M059J (cell line): ENCODE measurements at places on chromosomes 3 and 15.
A peak's percentile ranks its signal among the peaks of the same experiment; 100 is the strongest.

GRCh38 chr15:90062023-90062442 is 40.2 kb downstream of the IDH2 start:
- DNase-seq: no peak

DNA sequence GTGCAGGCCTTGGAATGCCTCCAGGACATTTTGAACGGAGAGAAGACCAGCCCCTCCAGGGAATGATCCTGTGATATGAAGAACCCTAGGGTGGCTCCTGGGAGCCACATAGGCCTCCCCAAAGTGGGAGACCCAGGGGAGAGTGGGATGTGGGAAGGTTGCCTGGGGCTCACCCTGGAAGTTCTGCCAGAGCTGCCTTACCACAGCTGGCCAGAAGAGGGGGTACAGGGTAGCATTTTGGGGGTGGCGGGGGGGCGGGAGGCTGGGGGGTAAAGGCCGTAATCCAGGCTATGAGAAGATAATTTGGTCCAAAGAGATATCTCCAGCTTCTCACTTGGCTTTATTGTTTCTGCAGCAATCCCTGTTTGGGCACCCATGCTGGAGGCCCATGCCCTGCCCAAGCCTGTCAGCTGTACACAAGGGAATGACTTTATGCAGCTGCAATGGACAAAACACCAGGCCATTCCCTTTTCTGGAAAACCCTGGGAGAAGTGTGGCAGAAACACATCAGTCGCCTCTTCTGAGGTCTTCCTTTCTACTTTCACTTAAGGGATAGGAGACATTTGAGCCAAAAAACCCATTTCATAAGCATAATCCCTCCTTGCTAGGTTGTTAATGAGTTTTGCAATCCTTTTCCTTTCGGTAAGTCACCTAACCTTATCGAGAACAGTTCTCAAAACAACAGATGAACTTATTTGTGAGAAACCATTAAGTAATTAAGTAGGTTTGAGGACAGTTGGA is 11.0 kb upstream of the MUSTN1 start:
- DNase-seq: no peak

- DNase-seq: peak; percentile 70
These were observed 18.1 kb downstream of the FBN1 start for GRCh38 chr15:48627260-48627940.

GRCh38 chr3:16599694-16600093 is 5.5 kb downstream of the DAZL start:
- no peak for DNase-seq

- no peak for DNase-seq
These were observed 75.6 kb downstream of the ADAMTS17 start for GRCh38 chr15:100266166-100266565.

GRCh38 chr15:38516626-38517025 is 48.0 kb downstream of the RASGRP1 start:
- DNase-seq: no peak

DNA sequence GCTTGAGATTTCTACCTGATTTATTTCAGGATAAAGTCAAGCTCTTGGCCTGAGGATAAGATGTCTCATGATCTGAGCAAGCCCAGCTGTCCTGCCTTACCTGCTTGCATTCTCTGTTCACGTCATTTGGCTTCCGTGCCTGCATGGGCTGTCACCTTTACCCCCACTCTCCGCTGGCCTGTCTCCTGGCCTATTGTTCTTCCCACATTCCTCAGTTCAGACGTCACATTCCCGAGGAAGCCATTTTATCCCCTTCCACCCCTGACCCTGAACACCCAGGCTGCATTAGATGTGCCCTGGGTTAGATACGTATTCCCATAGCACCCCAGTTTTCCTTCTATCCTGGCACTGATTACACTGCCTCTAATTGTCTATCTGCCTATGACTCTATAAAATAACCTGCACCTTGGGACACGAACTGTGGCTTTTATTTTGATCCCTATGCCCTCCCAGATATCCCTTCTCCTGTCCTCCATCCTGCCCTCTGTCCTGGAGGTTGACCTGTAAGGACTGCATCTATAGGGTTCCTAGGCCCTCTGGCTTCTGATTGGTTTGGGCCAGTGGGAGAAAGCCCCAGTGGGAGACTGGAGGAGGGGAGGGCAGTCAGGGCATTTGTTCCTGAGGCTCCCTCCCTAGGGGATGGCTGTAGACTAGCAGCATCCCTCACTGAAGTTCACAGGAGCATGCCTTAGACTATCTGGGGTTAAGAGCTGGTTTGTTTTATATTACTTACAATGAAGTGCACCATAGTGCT is 19.2 kb upstream of the UBE2Q2 start:
- no peak for DNase-seq

DNA sequence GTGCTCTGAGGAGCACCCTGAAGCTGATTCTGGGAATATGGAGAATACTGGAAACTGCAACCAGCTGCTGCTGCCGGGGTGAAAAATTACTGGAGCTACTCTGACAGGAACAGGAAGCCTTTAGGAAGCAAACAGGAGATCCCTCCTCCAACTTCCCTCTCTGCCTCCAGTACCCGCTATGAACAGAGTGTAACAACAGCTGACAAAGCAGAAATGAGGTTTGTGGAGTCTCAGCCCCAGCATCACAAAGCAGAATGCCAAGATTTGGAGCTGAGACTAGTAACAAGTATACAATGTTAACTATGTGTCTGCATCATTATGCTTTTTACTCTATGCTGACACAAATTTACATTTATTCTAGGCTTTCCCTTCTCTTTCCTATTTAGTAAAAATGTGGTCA is 22.7 kb upstream of the PIAS1 start:
- DNase-seq: no peak

DNA sequence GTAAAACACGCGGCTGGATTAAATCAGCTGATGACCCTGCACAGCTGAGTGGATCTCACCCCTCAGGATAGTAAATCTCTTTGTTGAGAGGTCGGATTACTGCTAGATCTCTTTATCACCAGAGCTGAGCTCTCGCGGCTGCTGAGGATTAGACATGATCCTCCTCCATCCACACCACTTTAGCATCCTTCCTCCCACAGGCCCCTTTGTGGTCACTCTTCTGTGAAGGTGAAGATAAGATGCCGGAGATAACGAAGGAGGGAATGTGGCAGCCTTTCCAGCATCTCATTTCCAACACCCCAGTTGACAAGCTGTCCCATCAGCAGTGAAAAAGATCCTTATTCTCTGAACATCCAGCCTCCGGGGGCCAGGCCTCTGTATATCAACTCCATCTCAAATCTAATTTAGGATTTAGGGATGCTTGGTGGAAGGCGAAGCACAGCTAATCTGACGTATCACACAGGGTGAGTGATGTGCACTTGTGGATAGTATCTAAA is 47.5 kb upstream of the SELENOK start:
- no peak for DNase-seq

GRCh38 chr15:68634531-68634930 is 55.7 kb downstream of the CORO2B start:
- no peak for DNase-seq

DNA sequence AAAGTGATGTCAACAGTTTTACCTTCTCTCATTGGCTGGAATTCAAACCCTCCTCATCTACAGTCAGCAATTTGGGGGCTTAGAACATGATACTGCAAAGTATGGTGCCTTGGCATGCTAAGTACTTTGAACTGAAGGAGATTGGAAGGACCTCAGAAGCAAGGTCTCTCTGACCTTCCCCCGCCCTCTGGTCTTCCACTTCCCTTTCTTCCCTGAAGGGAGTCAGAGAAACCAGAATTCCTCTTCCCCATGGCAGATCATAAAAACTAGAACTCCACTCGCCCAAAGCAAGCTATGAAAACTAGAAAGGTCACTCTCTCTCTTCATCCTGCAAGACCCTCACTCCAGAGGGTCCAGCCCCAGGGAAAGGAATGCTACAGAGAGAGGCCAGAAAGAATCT is 64.2 kb downstream of the CD200R1L start:
- DNase-seq: no peak
